Activated T-helper 1 cell treated with anti-CD3 and anti-CD28 coated beads, Interleukin-12 subunit alpha, Interleukin-12 subunit beta, Interleukin-2, Interleukin-4 antibody, amounts not matched to agents 30 ng/mL and 10 ng/mL and 1 ng/mL, durations not matched to agents 14 hours and 24 hours and 36 hours (primary cell): ENCODE measurements at places on chromosomes 2 and 18. TPM values are rescaled to one million over a fixed set of nuclear protein-coding genes. Genes with fewer than 3 reads are reported as not detected.

The UGT1A5 gene
- total RNA-seq = not detected in 2 replicates

The AKAIN1 gene
- total RNA-seq = not detected in 2 replicates

The USP34 gene
- 91.3 and 98.1 TPM in 2 replicates for total RNA-seq

The PROKR1 gene
- total RNA-seq = not detected in 2 replicates

The SRSF7 gene
- total RNA-seq = 417 and 422 TPM in 2 replicates

The GLB1L gene
- 4.6 and 4.9 TPM in 2 replicates for total RNA-seq

The LYG1 gene
- 1.5 and 1.7 TPM in 2 replicates for total RNA-seq

The TUBA4B gene
- total RNA-seq = not detected in 2 replicates

The POTEC gene
- total RNA-seq = not detected in 2 replicates

The FIGN gene
- total RNA-seq = not detected in 2 replicates

The KCNG2 gene
- not detected in 2 replicates for total RNA-seq

The EMILIN2 gene
- 26.1 and 28.0 TPM in 2 replicates for total RNA-seq

The RAB6C gene
- total RNA-seq = 0.07 TPM in 1 of 2 replicates, not detected in the other

The UGT1A10 gene
- not detected in 2 replicates for total RNA-seq

The NEMP2 gene
- 11.7 and 13.6 TPM in 2 replicates for total RNA-seq

The CRYBA2 gene
- total RNA-seq = 0.36 TPM in 1 of 2 replicates, not detected in the other
